ENCODE measurements at places on chromosomes 7 and 10.

DNA sequence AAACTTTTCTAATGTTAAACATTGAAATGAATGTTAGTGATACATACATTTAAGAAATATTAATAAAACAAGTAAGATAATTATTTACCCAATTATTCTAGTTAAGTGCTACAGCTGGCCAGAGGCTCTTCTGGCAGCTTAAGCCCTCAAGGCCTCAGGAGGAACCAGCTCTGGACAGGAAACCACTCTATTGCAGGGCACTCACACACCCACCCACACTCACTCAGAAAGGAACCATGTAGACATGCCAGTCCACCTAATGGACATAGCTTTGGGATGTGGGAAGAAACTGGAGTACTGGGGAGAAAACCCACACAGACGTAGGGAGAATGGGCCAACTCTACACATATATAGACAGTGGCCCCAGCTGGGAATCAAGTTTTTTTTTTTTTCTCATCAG is 28.2 kb downstream of the UMAD1 start:
- no peak for DNase-seq

- no peak for DNase-seq
Observed at GRCh38 chr10:127612-128432, 7.4 kb upstream of the ZMYND11 start.

GRCh38 chr10:62581351-62581750 is 207.2 kb downstream of the ZNF365 start:
- DNase-seq = no peak

- DNase-seq = no peak
Observed at GRCh38 chr10:7590271-7590670, 76.5 kb downstream of the ITIH5 start.

- DNase-seq = no peak
Observed at GRCh38 chr10:23351926-23352519, 7.4 kb upstream of the C10orf67 start.

GRCh38 chr7:141776374-141776773 is at the start of gene TAS2R4:
Gene TAS2R4 (plus strand): TSS chr7:141776674. CDS start chr7:141778489, 1,815 bp downstream.
- no peak for DNase-seq

GRCh38 chr10:105702211-105702610 is 1061.1 kb downstream of the SORCS3 start:
- DNase-seq = no peak

DNA sequence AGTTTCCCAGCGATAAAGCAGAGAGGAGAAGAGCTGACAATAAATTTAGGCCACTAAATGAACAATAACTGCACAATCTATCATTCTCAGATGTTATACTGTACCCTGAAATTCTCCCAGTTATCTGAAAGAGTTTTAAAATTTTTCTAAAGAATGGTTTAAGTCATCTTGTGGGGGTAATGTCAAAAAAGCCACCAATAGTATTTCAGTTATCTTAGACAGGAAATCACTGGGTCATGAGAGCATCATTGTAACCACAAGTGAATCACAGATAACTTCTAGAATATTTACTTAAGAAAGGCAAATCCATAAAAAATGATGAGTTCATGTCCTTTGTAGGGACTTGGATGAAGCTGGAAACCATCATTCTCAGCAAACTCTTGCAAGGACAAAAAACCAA is 147.1 kb downstream of the DNAJB9 start:
- no peak for DNase-seq

Measured in NCI-H1930 (cell line).